ENCODE measurements at places on chromosomes 1 and 21.

DNA sequence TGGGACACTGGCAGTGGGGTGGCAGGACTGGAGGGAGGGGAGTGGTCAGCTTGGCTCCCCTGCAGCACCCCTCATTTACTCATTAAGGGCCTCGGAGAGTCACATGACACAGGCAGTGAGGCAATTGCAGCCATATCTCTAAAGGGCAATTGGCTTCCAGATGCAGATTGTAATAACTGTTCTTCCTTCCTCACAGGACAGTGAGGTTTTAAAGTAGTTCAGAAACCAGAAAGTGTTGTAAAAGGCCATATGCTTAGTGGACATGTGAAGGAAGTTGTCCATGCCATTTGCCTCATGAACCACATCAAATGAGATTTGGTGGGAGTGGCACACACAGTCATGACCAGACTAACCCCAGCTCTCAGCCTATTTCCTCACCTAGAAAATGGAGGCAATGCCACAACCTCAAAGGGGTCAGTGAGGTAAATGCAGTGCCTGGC, 11.1 kb downstream of the MTX1 start:
- DNase-seq = no peak

DNA sequence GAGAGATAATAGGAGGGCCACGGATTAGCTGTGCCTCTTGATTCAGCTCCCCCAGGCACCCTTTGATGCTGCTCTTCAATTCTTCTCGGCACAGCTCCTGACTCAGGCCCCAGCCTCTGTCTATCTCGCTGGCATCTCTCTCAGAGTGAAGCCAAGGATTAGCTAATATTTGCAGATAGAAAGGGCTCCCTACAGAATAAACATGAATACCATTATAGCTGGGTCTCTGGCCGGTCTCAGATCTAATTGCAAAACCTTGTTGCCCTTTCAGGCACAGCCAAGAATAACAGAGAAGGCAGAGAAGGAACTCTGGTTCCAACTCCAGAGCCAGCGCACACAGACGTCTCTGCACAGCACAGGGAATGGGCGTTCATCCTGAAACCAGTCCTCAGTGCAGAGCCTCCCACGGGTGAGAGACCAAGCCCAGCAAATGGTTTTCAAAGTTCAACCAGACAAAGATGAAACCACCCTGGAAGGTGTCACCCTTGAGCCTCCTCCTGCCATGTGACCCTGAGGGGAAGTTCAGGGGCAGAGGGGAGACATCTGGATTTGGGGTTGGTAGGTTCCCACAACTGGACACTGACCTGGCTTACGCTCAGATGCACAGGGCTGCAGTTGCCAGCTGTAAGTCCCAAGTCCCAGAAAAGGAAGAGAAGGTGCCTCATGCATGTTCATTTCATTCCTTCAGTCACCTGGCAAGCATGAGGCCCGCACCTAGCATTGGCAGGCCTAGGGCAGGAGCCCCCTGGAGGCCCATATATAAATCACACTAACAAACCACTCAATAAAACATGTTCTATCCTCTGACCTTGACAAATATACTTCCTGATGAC, 394.0 kb downstream of the NPHP4 start:
- DNase-seq = no peak

- DNase-seq = no peak
Observed at GRCh38 chr1:230441183-230442029, 15.3 kb upstream of the PGBD5 start.

DNA sequence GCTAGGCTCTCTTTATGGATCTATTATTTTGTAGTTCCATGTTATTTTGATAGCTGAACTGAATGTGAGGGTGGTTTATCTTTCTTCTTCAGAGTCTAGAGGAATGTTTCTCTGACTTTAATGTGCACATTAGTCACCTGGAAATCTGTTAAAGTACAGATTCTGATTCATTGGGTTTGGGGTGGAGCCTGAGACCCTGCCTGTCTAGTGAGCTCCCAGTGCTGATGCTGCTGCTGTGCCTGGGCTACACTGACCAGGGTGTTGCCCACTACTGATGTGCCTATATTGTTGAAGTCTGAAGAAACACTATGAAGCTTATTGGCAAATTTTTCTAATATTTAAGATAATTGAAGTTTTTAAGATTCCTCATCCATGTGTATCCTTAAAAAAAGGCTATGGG, 35.9 kb downstream of the CD46 start:
- DNase-seq = no peak

- DNase-seq = no peak
Observed at GRCh38 chr1:33086384-33086850, 5.5 kb downstream of the AZIN2 start.

GRCh38 chr1:119286587-119287181, 81.9 kb upstream of the HAO2 start:
- no peak for DNase-seq

GRCh38 chr1:1809489-1809888, 31.2 kb upstream of the NADK start:
- DNase-seq = no peak

- no peak for DNase-seq
Observed at GRCh38 chr1:161913482-161914140, 110.1 kb downstream of the OLFML2B start.

DNA sequence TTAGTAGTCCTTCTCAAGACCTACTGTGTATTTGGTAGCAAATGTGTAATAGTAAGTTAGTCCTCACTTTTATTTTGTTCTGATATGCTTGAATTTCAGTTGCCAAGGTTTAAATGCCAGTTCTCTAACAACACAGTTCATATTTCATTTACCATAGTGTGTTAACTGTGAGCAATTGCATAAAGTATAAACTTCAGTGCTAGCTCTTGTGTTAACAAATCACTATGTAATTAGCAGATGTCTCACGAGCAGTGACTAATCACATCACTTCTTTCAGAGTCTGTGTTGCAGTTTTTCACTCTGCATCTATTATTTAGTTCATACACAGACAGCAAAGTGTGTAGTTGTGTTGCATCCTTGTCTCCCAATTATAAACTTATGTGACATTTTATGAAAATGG, 47.8 kb downstream of the ZMYM4 start:
- no peak for DNase-seq

GRCh38 chr1:198776602-198777029, 137.8 kb downstream of the PTPRC start:
- no peak for DNase-seq

- DNase-seq = no peak
Observed at GRCh38 chr1:228555074-228555994, 68.2 kb downstream of the RNF187 start.

GRCh38 chr21:34887105-34887442, 162.0 kb downstream of the RUNX1 start:
- no peak for DNase-seq

- no peak for DNase-seq
Observed at GRCh38 chr21:15614766-15615165, 115.0 kb upstream of the USP25 start.

GRCh38 chr1:203556047-203556851, 62.3 kb downstream of the OPTC start:
- DNase-seq = no peak

- peak; percentile 40 for DNase-seq
Observed at GRCh38 chr1:54944610-54945392, 35.6 kb upstream of the TMEM61 start.

DNA sequence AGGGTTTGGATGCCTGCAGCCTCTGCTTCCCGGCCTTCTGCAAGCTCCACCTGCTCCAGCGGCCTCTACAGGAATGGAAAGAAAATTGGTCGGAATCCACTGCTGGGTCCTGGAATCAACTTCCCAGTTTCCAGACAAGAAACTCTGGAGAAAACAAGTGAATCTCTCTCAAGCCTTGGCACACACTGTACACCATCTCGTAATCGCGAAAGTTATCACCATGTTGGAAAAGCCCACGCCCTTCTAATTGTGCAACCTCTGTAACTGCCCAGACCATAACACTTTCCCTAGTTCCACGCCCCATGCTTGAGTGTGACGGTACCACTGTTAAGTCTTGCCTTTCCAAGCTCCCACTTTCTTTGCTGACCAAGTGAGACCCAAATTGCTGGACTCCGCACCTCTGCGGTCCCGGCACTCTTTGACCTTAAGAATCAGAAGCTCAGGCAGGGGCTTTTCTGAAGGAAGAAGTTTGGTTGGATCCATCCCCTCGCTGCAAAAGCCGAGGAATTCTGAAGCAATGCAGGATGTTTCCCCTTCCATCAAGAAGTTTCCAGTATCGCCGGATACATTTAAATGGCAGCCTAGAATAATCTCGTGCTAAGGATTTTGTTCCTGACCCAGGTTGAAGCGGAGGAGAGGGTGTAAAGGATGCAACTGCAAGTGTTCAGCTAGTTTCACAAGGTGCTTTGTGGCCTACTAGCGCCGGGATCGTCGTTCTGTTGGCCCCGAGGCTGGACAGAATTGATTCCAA, 6.2 kb downstream of the NR5A2 start:
- no peak for DNase-seq

DNA sequence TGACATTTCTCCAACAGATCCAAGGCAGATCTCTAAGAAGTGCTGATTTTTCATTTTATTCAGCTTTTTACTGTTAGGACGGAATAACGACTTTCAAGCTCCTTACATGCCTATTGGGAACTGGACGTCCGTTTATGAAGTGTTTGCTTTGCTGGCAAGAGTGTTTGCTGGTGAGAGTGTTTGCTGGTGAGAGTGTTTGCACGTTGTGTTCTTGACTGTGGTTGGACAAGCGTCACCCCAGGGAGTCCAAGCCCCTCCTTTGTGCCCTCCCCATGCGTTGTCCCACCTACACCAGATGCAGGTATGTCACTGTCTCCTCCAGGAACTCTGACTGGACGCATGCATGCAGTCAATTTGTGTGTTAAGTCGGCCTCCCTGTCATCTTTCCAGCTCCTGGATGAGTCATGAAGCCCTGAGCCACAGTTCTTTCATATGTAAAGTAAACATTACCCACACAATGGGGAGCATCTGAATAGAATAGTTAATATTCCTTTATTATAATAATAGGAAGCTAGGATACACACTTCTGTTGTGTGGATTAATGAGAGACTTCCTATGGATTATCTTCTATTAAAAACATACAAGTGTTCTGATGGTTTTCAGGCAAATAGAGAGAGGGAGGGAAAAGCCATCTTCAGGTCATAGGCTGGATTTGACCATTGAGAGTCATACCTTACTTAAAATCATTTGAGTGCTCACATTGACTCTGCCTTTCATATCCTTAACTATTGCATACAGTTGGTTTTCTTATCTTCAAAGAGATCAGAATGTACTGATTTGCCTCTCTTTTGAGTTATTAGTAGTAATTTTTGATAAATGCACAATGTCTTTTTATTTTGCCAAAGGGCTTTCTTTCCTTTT, 119.2 kb downstream of the GALNT2 start:
- no peak for DNase-seq

DNA sequence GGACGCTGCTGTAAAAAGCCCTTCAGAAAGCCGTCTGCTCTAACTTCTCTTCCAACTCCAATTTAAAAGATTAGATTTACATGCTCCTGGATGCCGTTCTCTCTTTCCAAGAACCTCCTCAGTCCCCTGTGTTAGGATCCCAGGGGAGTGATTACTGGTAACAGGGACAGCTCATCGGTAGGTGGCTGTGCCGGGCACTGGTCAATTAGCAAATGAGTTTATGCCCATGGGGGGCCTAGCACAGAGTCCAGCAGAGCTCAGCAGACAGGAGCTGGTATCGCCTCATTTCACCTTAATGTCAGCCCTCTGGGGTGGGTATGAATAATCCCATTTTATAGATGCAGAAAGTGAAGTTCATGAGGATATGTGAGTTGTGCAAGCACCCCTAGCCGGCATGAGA, 191.9 kb downstream of the GRIK3 start:
- DNase-seq = no peak

DNA sequence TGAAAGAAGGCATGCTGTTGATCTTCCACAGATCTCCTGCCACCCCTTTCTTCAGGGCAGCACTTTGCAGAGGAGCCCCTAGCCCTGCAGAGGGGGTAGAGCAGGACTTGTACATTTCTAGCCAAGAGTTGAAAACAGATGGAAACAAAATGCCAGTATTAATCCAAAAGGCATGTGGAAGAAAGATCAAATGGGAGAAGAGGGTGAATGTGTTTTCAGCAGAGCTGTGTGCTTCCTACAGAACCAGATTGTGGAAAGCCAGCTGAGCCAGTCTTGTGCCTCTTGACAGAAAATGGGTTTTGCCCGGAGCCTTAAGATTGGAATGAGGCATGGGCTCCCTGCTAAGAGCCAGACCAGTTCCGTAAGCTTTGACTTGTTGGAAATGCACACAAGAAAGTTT, 105.2 kb upstream of the TSPAN2 start:
- no peak for DNase-seq

- no peak for DNase-seq
Observed at GRCh38 chr1:38915352-38915948, 26.2 kb downstream of the RHBDL2 start.

DNA sequence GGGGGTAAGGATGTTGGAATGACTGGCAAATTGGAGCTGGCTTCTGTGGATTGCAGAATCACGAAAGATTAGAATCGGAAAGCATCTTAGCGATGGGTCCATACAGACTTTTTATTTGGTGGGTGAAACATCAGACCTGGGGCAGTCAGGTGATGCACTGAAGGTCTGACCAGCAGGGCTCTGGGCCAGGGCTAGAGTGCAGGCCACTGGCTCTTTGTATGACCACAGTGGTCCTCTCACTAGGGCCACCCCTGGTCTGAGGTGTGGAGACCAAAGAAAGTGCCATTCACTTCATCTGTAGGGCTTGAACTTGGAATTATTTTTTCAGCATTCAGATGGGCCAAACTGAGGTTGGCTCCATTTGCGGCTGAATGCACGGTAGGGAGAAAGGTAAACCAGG, 306.4 kb downstream of the RPS6KC1 start:
- no peak for DNase-seq

DNA sequence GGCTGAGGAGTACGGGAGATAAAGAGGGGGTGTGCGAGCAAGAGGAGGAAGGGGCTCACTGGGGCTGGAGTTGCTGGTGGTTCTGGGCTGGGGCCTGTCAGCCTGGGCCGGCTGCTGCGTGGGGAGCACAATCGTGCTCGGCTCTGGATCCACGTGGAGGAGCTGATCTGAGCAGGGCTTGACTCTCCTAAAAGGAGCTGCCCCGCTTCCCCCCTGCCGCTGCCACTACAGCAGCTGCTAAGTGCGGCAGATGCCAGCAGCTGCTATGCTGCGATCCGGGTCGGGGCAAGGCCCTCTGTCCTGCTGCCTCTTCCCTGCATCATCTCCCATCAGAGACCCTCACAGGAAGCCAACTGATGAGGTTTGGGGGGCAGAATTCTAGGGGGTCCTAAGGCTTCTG, 165.9 kb downstream of the PCBP3 start:
- no peak for DNase-seq

GRCh38 chr21:42545317-42545716, 31.7 kb downstream of the SLC37A1 start:
- no peak for DNase-seq

- no peak for DNase-seq
Observed at GRCh38 chr1:149934356-149934755, 2.3 kb downstream of the MTMR11 start.
